ENCODE measurements at places on chromosomes 1 and 21.

- DNase-seq: no peak
Measured at GRCh38 chr1:182608845-182609610, 4.8 kb upstream of the RGS16 start.

GRCh38 chr1:179929955-179930798 is 24.4 kb upstream of the CEP350 start:
- no peak for DNase-seq

DNA sequence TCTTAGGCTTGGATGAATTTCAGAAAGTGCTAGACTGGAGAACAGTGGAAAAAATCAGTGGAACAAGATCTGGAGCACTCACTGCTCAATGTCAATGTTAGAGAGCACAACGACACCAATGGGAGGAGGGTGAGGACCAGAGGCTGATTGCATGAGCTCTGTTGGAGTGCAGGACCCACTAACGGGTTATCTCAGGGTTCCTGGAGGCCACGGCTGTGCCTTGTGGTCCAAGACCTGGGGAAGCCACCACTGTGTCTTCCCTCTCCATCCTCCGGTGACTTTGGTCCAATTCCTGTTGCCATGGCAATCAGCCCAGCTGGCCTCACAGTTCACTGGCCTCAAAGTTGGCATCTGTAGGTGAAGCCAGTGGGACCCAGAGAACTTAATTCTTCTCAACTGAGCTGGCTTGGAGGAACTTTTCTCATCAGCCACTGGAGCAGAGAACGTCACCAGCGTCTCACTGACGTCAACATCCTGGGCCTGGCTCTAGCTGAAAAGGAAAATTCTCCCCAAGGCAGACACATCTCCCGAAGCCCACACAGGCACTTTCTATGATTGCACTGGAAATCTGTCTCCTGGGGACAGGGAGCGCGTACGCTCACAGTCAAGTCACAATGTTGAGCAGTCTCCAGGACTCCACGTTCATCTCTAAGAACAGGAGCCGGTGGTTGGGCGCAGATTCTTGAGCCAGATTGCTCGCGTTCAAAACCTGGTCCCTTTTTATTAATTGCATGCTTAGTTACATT is 21.9 kb upstream of the GPR157 start:
- no peak for DNase-seq

DNA sequence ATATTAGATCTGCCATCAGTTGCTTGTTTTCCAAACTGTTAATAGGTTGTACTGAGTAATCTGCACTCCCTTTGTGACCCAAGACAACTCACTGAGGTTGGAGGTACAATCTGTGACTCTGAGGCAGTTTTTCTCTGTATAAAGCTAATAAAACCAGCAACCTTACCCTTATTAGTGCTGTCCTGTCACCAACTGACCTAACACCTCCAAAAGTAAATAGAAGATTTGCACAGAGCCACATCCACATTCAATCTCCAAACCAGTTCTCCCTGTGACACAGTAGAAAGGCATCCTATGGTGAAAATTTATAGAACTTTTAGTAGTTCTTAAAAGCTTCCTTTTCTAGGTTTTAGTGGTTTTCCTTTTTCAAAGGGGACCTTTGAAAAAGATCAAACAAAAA is 140.4 kb upstream of the ADGRL2 start:
- DNase-seq: no peak

- no peak for DNase-seq
Measured at GRCh38 chr1:84883286-84883685, 9.7 kb downstream of the LPAR3 start.

GRCh38 chr1:89616844-89617627 is 15.9 kb upstream of the LRRC8C start:
- DNase-seq: no peak

DNA sequence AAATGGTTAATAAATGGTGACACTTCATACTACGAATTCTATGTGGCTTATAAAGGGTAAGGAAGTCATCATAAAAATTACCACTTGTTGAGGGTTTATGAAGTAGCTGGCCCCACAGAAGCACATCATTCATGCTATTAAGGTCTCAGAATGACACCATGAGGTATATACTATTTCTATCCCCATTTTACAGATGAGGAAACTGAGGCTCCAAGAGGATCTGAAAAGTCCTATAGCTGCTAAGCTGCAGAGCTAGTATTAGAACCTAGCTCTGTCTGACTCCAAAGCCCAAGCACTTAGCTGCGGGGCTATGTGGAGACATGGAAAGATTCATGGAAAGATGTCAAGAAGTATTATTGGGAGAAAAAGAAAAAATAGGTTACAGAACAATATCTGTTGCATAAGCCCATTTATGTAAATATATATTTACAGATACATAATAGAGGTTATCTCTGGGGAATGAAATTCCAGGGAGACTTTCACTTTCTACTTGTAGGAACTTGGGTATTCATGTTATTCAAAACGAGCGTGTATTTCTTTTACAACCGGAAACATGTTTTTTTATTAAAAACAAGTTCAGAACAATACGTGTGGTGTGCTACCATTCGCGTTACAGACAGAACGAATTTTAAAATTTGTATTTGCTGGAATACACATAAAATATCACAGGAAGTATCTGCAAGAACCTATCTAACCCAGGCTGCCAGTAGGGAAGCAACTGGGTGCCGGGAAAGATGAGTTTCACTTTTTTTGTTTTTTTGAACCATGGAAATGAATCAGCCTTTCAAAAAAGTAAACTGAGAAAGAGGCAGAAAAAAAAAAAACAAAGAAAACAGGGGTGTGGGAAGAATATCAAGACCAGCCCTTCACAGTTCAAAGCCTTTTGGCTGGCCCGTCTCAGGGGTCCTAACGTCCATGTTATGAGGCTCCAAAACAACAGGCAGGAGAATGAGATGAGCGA is 13.4 kb downstream of the SPOCD1 start:
- no peak for DNase-seq
